Cerebellar cortex (tissue), 1 donor: ENCODE measurements at places on chromosomes 7 and 10.

- DNase-seq: no peak
Observed at GRCh38 chr7:134447383-134447782, 11.5 kb downstream of the AKR1B1 start.

GRCh38 chr7:18566829-18567228 lies 71.3 kb downstream of the HDAC9 start:
- DNase-seq: no peak

- no peak for DNase-seq
Observed at GRCh38 chr10:71024490-71024889, 136.1 kb upstream of the PCBD1 start.

- DNase-seq: peak; percentile 27
Observed at GRCh38 chr10:119526621-119527592, 15.6 kb downstream of the RGS10 start.

DNA sequence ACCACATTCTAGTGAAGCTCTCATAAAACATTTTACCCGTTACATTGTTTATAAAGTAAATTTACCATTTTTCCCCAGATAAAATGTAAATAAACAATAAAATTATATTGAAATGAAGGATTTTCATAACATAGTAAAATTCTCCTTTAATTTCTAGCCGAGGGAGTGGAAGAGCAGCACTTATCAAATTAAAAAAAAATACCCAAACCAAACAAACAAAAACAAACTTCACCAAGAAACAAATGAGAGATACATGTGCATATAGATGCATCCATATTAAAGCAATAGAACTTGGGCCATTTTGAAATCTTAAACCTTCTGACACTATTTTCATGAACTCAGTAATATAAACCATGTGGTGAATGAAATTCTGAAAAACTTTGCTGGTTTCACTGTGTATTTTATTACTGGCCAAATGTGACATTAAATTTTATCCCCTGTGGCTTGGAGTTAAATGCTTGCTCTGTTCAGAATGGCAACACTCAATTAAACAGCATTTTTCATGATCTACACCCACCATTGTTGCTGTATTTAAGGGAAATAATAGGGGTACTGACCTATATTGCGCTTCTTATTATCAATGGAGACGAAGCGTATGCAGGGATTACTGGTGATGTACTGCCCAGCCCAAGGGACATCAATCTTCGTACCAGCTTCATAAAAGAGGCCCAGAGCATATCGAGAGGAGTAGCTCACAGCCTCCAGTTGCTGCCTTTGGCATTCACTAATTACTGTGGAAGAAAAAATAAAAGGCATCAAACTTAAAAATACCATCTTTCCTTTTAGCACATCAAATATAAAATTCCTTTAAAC lies 220.9 kb downstream of the RNLS start:
- no peak for DNase-seq

DNA sequence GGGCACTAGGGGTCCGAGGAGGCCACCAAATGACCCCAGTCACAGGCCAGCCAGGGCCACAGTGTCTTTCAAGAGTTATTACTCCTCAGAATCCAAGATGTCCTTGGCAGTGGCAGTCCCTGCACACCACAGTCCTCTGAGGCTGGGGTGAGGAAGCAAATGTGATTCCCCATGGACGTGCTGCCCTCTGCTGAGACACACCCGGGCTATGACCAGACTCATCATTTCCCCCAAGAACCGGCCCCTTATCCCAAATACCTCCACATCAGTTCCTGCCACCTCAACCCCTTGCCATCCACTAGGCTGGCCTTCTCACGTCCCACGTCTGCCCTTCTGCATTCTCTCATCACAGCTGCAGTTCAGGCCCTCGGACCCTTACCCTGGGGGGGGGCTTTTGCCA lies 5.0 kb downstream of the PRKAG2 start:
- peak; percentile 53 for DNase-seq

DNA sequence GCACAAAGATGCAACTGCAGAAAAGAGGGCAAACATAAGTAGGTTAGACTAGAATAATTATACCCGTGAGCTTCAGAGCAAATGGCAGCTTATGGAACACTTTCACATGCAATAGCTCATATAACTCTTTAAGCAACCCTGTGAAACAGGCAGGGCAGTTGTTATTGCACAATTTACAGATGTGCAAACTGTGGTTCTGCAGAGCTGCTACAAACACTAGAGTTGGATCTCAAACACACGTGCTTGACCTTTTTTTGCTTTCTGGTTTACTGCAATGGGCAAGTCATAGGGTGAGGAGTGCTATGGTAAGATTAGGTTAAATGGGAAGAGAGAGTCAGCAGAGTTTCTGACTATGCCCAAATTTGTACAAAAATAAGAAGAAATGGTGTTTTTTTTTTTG lies 610.8 kb downstream of the GATA3 start:
- no peak for DNase-seq

DNA sequence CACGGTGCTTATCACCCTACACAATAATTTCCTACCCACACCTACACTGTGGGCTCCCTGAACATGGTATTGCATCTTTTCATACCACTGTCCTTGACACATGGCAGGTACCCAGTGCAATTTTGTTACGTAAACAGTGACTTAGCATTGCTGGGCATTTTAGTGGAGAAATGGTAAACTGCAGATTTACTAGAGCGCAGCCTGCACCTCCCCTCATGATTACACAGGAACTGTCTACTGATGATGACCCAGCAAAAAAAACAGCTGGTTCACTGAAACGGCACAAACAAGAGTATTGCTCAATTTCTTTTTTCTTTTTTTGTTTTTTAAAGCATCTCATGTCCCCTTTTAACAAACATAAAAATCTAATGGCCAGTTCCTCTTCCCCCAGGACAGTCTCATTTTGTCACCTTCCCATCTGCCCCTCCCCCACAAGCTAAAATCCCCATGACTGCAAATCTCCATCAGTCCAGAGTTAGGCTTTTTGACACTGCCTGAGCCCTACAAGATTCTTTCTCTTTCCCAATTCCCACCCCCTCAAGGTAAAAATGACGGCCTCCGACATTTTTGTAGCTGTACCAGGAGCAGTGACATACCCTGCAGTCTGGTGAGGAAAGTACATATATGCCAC lies 2.8 kb downstream of the ZNF746 start:
- DNase-seq: no peak
